ENCODE measurements at places on chromosomes 6 and 20.

DNA sequence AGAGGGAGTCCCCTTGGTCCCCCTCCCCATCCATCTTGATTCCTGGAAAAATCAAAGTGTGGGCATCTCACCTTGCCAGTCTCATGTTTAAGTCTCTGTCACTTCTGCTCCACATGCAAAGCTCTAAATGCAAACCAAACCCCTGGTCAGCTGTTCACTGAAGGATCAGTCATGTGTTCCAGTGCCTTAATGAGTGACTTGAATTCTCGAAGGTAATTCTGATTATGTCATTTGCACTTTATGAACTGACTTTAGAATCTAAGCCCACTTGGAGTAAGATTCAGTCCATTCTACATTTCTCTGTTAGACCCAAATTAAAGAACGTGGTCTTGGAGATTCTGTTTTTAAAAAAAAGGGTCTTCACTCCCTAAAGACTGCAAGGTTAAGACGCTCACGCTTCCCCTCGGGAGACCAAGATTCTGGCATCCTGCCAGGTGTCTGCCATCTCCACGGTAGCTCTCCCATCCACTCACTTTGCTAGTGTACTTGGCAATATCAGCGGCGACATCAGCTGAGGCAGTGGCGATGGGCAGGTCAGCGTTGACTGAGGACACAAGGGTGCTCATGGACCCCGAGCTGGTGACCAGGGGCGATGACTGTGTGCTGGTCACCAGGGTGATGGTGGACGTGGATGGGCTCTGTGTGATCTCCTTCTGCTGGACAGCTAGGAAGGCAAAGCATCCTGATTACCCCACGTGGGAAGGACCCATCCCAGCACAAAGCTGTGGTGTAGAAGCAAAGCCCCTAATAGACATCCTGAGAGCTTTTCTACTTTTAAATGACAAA, 120.5 kb downstream of the ZMYND8 start:
- no peak for DNase-seq

GRCh38 chr6:127190552-127190951, 72.1 kb downstream of the RSPO3 start:
- no peak for DNase-seq

- no peak for DNase-seq
Observed at GRCh38 chr20:44040202-44040915, 125.7 kb downstream of the TOX2 start.

DNA sequence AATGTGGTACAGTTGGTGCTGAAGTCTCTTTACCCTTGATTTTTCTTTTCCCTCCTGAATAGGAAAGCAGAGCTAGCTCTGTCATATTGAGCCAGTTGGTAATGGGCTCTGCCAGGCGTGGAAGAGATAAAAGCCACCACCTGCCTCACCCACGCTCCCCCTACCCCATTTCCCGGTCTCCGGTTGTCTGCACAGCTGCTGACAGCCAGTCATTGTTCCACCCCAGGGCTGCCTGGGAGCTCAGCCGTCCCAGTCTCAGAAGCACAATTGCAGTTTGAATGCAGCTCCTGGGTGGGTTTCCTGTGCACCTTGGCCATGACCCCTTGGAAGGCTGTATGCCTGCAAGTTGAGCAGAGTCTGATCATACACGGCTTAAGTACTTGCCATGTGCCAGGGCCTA, 675.2 kb upstream of the FLRT3 start:
- DNase-seq: no peak

DNA sequence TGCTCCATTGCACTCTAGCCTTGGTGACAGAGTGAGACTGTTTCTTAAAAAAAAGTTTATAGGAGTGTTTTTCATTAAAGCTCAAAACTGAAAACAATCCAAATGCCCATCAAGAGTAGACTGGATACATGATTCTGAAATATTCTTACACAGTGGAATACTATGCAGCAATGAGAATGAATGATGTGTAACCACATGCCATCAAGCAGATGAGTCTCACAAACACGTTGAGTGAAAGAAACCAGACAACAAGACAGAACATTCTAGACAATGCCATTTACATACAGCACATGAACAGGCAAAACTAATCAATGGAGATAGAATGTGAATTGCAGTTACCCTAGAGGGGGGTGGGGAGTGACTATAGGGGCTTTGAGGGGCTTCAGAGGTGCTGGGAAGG, 72.4 kb downstream of the TOX2 start:
- no peak for DNase-seq

DNA sequence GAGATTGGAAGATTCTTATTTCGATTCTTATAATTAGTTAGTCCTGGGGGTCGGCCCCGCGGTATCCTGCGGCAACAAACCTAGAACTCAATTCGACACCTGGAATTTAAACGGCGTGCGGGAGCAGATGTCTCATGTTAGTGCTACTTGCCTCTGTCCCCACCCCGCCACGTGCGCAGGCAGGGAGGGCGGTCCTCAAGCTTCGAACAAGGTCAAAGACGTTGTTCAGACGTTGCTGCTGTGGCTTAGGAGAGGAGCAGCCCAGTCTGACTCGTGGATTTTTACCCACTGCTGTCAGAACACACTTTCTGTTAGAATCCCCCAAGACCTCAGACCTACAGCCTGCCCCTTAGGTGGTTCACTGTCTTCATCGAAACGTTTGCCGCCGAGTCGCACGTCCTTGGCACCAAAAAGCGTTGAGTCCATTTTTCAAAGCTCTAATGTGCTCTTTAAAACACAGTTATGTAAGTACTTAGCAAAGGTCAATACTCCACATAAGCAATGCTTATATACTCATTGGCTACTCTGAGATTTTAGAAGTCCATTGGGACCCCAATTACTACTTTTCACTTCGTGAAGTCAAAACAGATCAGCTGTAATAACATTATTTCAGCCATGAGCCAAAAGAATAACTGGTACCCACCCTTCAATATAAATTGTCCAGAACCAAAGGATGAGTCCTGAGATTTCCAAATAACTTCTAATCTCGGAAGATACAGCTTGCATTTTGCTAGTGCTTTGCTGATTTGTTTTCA, 2.7 kb upstream of the C6orf62 start:
- no peak for DNase-seq

DNA sequence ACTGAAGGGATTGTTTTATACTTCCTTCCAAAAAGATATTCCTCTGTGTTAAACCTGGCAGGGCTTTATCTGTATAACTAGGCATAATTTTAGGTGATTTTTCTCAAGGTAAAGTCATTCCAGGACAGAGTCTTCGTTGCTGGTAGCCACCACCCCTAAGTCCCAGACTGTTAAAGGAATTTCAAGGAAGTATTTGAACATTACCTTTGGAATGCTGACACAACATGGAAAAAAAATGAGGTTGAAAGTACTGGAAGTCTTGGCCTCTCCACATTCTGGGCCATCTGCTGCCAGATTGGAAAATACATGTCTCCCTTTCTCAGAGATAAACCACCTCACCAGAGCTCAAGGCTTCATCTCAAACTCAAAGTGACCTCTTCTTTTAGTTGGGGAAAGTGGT, 27.0 kb upstream of the ETV7 start:
- DNase-seq: no peak

- no peak for DNase-seq
Observed at GRCh38 chr6:157679605-157680580, 143.2 kb upstream of the SNX9 start.

DNA sequence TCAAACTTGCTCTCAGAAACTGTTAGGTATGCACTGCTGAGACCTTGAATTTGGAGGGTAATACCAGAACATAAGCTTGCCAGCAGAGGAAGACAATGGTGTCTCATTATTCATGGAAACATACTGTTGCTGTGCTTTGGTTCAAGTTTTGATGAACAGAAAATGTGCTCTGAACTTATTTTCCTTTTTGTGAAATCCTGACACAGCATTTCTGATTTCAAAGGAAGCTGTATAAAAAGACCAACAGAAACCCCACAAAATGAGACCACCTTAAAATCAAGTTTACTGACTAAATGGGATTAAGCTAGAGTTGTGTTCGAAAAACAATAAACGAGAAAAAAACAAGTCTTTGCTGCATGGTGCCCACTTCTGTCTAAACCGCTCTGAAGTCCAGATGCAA, 70.3 kb downstream of the PRDM1 start:
- DNase-seq: no peak

- DNase-seq: no peak
Observed at GRCh38 chr20:3646067-3646440, 17.1 kb downstream of the GFRA4 start.

DNA sequence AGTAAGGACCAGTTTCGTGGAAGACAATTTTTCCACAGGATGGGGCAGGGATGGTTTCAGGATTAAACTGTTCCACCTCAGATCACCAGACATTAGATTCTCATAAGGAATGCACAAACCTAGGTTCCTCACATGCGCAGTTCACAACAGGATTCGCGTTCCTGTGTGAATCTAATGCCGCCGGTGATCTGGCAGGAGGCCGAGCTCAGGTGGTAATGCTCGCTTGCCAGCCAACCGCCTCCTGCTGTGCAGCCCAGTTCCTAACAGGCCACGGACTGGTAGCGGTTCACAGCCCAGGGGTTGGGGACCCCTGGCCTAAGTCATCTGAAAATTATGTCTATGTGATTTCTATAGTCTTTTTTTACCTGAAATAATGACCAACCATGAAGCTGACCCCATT, 217.5 kb downstream of the TMEM200A start:
- no peak for DNase-seq

GRCh38 chr6:82166493-82166892, 81.1 kb downstream of the IBTK start:
- no peak for DNase-seq

- no peak for DNase-seq
Observed at GRCh38 chr6:1091900-1092299, 220.0 kb upstream of the FOXQ1 start.

- DNase-seq: no peak
Observed at GRCh38 chr6:47483516-47483852, 5.9 kb downstream of the CD2AP start.

GRCh38 chr6:154448448-154449096, 61.9 kb downstream of the CNKSR3 start:
- no peak for DNase-seq

DNA sequence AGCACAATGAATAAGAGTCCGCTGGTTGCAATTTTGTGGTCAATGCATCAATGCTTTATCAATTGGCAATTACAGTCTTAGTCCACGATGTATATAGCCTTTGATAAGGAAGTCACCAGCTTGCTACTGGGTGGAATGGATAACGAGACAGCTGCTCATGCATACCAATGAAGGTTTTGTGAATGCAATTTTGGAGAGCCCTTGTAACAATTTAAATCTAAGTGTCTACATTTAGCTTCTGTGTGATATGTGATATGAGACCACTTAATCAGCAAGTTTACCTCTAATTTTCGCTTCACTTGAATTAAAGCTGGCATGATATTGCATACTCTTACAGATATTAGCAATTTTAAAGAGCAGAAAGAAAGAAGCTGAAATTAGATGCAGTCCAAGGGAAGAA, 543.9 kb downstream of the RNF144B start:
- no peak for DNase-seq

- peak; percentile 19 for DNase-seq
Observed at GRCh38 chr6:161586887-161587286, 313.0 kb upstream of the AGPAT4 start.

GRCh38 chr6:125220712-125221111, 67.1 kb downstream of the TPD52L1 start:
- no peak for DNase-seq

GRCh38 chr6:10033223-10033829, 381.5 kb downstream of the TFAP2A start:
- no peak for DNase-seq

- no peak for DNase-seq
Observed at GRCh38 chr6:33546766-33547165, 33.3 kb downstream of the BAK1 start.

- no peak for DNase-seq
Observed at GRCh38 chr6:4543596-4543995, 232.6 kb upstream of the CDYL start.

DNA sequence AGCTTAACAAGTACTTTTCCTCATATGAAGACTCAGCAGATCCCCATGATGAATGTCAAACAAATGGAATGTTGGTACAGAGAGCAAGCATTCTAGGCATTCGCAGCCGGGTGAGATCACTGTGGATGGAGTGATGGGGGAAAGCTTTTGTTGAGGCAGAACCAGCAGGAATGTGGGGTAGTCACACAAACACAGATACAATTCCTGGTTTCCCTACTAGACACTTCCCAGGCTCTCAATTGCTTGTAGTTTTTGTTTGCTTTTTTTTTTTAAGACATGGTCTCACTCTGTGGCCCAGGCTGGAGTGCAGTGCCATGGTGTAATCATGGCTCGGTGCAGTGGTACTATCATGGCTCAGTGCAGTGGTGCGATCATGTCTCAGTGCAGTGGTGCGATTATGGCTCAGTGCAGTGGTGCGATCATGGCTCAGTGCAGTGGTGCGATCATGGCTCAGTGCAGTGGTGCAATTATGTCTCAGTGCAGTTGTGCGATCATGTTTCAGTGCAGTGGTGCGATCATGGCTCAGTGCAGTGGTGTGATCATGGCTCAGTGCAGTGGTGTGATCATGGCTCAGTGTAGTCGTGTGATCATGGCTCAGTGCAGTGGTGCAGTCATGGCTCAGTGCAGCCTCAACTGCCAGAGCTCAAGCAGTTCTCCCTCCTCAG, 15.4 kb upstream of the IER3 start:
- DNase-seq: no peak

- DNase-seq: no peak
Observed at GRCh38 chr20:44967207-44967807, 995 bp downstream of the STK4 start.

DNA sequence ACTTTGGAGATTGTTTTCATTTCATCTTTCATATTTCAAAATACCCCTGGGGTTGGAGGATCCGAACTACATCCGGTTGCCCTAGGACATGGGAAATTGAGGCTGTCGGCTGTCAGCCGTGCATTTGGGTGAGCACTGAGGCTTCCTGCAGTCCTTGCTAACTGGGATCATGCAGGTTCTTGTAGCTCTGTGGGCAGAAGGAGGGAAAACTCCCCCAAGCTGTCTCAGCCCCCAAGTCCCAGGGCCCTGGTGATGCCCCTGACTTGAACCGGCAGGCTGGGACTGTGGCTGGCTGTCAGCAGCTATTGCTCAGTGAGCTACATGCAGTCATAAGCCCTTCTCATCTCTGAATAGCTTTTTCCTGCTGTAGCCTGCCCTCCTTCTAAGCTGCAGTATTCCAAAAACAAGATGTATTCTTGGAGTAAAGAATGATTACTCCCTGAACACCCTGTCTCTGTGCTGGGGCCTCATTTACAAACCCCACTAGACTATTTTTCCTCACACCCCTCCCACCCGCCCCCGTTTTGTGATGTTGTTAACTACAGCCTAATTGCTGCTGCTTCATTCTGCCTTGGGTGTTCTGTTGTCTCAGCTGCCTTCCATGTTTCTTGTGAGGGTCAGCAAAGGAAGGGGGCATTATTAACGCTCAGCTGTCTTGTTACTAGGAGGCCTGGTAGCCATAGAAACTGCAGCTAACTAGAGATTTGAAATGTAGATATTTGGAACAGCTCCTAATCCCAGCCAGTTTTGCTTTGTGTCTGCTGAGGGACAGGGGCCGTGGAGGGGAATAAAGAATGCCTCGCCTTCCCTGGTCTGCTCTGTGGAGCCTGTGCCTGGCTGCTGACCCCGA, 18.1 kb downstream of the MTRES1 start:
- DNase-seq: no peak

GRCh38 chr6:43172104-43173007, 1.3 kb downstream of the SRF start:
- DNase-seq: no peak

- DNase-seq: no peak
Observed at GRCh38 chr20:47191956-47192355, 164.5 kb downstream of the ZMYND8 start.
